ENCODE measurements at places on chromosomes 1 and 21.

- DNase-seq, result no peak
Measured at GRCh38 chr1:11307852-11308251, 34.9 kb downstream of the UBIAD1 start.

DNA sequence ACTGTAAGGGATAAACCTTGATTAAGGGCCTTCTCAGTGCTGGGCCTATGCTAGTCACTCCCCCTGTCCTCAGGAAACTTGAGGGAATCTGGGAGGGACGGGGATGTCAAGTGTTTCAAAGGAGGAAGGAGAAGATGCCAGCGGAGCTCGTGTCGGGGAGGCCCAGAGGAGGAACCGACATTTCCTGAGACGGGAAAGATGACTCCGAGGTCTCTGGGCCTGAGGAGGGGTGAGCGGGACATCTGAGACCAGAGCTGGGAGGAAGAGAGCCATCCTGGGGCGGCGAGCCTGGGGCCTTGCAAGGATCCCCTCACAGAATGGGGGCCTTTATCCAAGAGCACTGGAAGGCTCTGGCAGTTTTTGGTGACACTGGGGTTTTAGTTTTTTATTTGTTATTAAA, 10.4 kb downstream of the SLC66A1 start:
- DNase-seq, result no peak

GRCh38 chr1:83693427-83694126, 305.4 kb downstream of the TTLL7 start:
- DNase-seq, result no peak

DNA sequence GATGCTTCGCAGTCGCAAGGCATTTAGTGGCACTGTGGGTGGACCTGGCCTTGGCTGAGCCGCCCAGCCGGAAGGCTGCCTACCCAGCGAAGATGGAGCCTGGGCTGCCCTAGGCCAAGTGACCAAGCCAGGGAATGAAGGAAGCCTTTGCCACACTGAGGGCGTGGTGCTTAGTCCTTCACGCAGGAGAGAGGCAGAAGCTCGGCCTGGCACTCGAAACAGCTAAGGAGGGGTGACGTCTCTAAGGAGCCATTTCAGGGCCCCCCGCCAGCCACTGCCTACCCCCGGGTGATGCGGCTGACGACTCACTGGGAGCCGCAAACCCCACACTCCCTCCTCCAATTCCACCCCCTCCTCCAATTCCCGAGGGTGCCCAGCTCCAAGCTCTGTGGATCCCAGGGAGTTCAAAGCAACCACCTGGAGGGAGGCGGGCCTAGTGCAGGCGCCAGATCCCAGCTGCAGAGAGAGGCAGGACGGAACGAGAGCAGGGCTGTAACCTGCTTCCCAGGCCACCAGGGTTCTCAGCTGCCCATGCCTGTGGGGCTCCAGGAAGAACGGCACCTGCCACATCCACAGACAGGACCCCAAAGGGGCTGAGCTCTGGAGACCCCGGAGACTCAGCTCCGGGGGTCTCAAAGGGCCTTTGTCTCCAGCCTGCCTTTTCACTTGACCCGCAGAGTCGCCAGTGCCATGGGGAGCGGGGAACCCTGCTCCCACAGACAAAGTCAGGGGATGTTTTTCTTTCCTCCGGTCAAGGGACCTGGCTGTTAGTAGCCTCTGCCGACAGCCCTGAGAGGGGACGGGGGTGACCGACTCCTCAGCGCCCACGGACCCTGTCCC, 75.8 kb downstream of the ARHGEF16 start:
- DNase-seq, result no peak

- no peak for DNase-seq
Measured at GRCh38 chr1:207034998-207035397, 2.4 kb upstream of the C1orf116 start.

DNA sequence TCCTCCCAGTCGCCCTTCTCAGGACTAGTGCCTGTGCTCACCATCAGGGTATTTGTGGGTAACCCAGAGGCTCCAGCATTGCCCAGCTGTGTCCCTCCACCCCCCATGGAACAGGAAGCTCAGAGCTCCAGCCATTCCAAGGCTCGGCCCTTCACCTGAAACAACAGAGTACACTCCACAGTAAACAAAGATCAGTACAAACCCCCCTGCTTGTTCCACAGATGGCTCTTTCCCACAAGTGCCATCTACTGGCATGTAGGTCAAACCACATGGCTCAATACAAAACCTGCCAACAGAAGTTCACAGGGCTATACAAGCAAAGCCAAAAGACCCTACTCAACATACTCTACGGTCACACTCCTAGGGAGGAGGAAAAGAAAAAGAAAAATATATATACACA, 258.7 kb downstream of the AGBL4 start:
- DNase-seq, result no peak

DNA sequence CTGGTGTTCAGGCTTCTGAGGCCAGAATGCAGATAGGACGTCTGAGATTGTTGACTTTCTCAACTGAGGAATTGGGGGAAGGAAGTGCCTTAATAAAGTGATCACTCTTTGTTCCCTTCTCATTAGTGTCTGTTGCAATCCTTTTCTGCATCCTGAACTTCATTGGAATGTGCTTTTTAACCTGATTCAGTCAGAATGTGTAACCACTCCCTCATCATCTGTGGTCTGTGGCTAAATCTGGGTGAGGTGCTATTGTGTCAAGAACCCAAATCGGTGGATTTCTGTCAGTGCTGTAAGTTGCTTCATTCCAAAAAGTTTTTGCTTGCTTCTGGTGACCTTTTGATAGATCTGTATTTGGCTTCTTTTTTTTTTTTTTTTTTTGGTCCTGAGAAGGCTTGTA, 38.2 kb downstream of the ARID1A start:
- peak; percentile 50 for DNase-seq

- DNase-seq, result no peak
Measured at GRCh38 chr1:43947874-43948437, 1.2 kb downstream of the IPO13 start.

- no peak for DNase-seq
Measured at GRCh38 chr1:156616463-156616862, 2.8 kb upstream of the HAPLN2 start.

- DNase-seq, result peak; percentile 19
Measured at GRCh38 chr1:234628089-234628488, 18.1 kb upstream of the IRF2BP2 start.

- DNase-seq, result no peak
Measured at GRCh38 chr1:109396871-109397580, 692 bp downstream of the SORT1 start.

DNA sequence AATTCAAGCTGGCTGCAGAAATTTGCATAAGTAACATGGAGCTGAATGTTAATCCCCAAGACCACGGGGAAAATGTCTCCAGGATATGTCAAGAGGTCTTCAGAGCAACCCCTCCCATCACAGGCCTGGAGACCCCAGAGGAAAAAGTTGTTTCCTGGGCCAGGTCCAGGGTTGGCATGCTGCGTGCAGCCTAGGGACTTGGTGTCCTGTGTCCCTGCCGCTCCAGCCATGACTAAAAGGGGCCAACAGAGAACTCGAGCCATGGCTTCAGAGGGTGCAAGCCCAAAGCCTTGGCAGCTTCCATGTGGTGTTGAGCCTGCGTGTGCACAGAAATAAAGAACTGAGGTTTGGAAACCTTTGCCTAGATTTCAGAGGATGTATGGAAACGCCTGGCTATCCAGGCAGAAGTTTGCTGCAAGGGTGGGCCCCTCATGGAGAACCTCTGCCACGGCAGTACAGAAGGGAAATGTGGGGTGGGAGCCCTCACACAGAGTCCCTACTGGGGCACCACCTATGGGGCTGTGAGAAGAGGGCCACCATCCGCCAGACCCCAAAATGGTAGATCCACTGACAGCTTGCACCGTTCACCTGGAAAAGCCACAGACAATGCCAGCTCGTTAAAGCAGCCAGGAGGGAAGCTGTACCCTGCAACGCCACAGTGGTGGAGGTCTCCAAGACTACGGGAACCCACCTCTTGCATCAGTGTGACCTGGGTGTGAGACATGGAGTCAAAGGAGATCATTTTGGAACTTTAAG, 222.9 kb downstream of the COP1 start:
- DNase-seq, result no peak

- peak; percentile 48 for DNase-seq
Measured at GRCh38 chr1:24526940-24527542, 24.4 kb downstream of the RCAN3 start.

GRCh38 chr1:44407430-44408211, 2.6 kb downstream of the RNF220 start:
- DNase-seq, result no peak

GRCh38 chr1:220094016-220094911, at the start of gene IARS2:
TSS of gene IARS2 (plus strand) at chr1:220094132. CDS start at chr1:220094217, 85 bp downstream.
- DNase-seq, result peak; percentile 93

DNA sequence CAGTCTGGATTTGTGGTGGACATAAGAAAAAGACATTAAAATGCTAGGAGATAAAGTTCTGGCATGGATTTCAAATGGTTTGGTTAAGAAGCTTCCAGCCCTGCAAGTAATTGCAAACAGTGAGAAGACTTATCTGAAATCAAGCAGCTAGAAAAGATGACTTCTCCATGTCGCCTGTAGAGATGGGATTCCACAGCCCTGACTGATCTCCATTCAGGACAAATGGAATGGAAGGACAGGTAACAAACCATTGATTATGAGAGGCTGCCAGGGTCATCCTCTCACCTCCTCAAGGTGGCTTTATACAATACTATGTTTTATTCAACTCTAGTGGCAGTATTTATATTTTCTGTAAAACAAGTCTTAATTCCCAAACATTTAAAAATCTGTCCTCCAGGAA, 237.9 kb downstream of the HLX start:
- no peak for DNase-seq

DNA sequence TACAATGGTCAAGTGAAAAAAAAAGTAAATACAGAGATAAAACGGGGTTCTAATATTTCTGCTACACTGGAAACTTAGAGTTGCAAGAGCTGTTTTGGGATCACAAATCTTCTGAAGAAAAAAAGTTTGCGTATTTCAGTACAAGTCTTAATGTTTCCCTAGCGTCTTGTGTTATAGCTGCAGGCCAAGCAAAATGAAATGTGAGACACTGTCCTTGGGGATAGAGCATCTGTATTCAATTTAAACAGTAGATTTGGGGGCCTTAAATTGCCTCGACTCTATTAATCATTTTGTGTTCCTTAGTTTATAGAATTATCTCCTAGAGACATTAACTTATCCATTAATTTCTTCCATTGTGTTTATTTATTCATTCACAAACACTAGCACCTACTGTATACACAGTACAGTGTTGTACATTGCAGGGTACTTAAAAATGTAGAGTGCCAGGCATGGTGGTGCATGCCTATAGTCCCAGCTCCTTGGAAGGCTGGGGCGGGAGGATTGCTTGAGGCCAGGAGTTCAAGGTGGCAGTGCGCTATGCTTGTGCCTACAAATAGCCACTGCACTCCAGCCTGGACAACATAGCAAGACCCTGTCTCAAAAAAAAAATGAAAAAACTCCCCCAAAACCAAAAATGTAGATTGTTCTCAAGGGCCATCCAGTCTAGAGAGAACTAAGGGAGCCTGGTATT, 7.9 kb downstream of the DISC1 start:
- no peak for DNase-seq

DNA sequence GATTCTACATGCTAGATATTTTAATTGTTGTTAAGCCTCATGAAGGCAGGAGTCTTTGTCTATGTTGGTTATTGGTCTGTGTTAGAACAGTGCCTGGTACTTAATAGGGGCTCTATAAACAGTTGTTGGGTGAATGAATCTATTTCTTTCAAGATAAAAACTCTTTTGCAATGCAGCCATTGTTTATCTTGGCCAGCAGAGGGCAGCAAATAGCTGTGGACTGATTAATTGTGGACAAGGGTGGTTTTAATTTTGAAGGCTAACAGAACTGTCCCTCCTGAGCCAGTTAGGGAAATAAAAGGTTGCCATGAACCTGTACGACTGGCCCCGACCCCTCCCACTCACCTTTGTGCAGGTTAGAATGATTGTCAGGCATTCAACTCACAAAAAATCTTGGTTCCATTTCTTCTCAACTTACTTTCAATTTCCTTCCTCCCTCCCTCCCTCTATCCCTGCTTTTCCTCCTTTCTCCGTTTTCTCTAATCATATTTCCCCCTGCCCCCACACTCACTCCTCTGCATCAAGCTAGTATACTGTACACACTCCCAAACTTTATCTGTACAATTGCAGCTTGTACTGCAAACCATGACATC, 66.3 kb upstream of the DIRAS3 start:
- DNase-seq, result peak; percentile 60

GRCh38 chr1:37605806-37606474, 10.2 kb upstream of the GNL2 start:
- no peak for DNase-seq

DNA sequence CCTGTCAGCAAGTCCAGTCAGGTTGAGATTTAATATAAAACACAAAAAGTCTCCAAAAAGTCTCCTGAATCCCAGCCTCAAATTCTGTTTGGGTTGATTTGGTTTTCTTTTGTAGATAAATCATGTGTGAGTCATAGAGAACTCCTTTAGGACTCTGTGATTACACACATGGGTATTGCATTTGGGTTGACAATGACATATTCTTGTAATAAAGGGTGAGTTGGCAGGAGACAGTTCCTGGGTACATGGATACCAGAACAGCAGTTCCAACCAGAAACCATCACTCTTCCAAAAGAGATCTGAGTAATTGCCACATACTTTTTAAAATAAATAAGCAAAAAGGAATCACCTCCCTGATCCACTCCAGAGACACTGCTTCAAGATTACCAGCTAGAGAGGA, 8.9 kb downstream of the CR2 start:
- DNase-seq, result no peak

GRCh38 chr1:211830055-211830327, 572 bp downstream of the LPGAT1 start:
- DNase-seq, result peak; percentile 18

GRCh38 chr1:153478692-153479618, 18.5 kb upstream of the S100A7 start:
- no peak for DNase-seq

DNA sequence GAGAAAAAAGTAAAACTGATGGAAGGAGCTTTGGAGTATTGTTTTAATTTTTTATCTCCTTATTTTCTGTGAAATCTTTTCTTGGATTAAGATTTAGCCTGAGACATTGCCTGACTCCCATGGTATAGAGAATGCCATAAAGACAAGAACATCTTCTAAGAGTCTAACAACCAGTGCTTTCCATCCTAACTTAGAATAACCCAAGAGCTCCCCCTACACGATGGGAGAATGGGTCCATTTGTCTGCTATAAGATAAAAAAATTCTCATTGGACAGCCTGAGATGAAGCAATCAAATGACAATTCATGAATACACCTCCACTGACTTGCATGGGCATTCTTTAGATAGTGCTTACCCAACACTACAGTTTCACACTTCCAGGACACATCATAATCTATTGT, 478.1 kb downstream of the TTLL7 start:
- DNase-seq, result no peak

- peak; percentile 12 for DNase-seq
Measured at GRCh38 chr1:113391649-113392271, 1.4 kb downstream of the MAGI3 start.
